ENCODE measurements at places on chromosomes 6 and 20.

DNA sequence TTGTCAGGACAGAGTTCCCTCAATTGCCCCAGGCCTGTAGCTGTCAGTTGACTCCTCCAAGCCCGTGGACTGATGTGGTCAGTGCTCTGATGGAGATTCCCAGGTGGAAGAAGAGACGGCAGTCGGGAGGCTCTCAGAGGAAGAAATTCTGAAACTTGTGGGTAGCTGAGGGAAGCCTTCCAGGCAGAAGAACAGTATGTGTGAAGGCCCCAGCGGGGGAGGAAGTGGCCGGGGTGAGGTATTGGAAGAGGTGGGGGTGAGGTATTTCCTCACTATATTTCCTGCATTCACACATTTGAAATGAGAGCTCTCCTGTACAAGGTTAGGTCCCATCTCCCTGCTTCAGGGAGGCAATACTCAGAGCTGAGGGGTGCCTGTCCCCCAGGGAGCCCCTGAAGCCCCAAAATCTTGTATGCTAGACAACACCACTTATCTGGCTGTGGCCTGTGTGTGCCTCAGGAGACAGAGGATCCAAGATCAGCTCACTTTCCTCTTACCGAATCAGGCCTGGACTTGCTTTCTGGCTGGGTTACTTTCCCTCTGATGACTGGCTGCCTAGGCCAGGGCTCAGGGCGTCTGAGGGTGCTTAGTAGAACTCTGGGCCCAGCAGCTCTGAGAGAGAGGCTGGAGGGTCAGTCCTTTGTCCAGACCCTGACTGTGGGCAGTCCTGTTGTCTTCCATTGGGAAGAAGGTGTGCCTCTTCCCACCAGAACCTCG, 49.3 kb upstream of the MYL9 start:
- peak; percentile 59 for DNase-seq

- DNase-seq, result no peak
Observed at GRCh38 chr6:85191656-85192055, 258.2 kb upstream of the NT5E start.

GRCh38 chr6:10429638-10430427, 15.0 kb upstream of the TFAP2A start:
- peak; percentile 76 for DNase-seq

- DNase-seq, result no peak
Observed at GRCh38 chr6:148593130-148593812, 153.6 kb upstream of the UST start.

DNA sequence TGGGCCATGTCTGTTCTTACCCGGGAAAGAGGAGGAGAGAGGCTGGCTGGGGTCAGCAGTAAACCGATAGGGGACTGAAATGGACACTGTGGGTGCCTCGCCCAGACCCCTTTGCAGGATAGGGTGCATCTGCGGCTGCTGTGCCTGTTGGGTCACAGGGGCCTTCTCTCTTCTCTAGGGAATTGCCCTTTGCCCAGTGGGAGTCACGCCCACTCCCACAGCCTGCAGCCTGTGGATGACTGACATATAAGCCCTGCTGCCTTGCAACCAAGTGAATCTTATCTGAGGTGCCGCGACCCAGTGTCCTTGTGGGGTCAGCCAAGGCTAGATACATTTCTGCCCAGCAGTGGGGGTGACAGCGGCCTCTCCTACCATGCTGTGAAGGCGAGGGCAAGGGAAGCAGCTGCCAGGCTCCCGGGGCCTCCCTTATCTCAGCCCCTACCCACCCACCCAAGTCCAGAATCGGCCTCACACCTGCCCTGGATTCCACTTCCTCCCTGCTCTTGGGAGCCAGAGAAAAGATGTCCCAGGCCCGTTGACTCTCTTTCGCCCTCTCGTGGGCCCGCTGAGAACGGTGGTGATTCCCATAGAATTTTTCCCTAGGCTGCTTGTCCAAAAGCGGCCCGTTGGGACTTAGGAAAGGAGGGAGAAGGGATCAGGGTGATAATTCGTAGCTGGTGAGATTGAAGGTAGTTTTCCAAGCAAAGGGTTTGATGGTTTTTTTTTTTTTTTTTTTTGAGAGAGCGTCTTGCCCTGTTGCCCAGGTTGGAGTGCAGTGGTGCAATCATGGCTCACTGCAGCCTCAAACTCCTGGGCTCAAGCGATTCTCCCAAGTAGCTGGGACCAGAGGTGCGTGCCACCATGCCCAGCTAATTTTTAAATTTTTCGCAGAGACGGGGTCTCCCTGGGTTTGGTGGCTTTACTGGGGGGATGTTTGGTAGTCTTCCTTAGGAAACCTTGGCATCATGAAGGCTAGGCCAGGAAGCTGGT, 76.4 kb upstream of the RNF24 start:
- DNase-seq, result peak; percentile 54

GRCh38 chr6:6640926-6641325, 52.4 kb downstream of the LY86 start:
- no peak for DNase-seq

DNA sequence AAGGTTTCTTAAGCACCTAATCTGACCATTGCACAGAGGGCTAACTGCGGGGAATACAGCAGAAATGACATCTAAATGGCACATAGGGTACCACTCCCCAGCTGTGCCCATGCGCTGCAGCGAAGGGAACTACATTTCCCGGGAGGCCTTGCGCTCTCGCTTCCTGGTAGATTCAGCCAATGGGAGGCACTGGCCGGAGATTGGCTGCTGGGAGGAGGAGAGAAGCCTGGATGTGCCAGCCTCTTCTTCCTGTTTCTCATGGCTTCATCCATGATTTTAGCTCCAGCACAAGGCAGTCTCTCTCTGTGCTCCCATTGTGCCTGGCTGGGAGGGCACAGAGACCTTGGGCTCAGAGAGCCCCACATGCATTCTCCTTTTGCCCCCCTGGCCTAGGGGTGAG, 101.7 kb upstream of the FOXA2 start:
- peak; percentile 83 for DNase-seq

DNA sequence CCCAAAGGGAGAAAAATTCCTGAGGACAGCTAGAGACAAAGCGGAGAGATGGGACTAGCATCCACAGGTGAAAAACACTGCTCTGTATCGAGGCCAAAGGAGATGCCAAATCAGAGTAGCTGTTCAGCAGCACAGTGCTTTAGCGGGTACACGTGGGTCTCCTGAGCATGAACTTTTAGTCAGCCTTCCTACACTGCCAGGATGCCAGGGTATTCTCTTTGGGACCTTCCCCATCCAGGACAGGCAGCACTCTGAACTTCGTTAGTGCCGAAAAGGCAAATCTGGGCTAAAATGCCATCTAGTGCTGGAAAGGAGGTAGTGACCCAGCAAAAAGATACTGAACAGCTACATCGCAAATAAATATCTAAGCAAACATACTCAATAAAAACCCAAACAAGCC, 64.9 kb downstream of the C6orf58 start:
- DNase-seq, result peak; percentile 37

DNA sequence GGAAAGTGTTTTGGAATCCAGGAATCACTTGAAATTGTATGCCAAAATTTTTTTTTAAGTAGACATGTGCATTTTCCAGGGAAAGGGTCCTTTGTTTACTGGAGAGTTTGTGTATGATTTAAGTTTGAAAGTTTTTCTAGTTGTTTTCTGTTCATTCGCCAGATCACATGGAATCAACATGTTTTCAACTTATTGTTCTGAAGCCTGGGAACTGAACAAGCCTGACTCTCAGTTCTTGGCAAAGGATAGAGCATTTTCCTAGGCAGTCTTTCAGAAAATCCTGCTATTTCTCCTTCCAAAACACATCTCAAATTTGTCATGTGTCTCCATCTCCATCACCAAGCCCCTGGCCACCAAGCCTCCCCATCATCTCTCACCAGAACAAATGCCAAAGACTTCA, 374.8 kb downstream of the MAFB start:
- peak; percentile 76 for DNase-seq

- no peak for DNase-seq
Observed at GRCh38 chr6:44671333-44671732, 283.8 kb downstream of the CDC5L start.

DNA sequence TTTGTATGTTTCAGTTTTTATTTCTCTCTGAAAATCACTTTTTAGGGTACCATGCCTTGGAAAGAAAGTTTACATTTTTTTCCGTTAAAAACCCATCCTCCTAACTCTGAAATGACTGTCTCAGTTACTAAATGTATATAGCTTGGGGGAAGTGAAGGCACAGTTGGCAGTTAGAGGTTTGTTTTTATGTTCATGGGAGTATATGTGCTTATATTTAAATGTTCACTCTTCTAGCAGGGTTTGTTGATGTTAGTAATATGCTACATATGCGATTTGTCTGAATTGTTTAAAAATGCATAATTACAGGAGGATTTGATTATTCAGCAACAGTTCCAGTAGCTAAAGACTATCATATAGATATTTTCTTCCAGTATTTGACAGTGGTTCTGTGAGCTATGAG, 31.1 kb downstream of the CDKAL1 start:
- no peak for DNase-seq

- DNase-seq, result peak; percentile 59
Observed at GRCh38 chr20:45933266-45934045, 1.0 kb upstream of the PCIF1 start.

DNA sequence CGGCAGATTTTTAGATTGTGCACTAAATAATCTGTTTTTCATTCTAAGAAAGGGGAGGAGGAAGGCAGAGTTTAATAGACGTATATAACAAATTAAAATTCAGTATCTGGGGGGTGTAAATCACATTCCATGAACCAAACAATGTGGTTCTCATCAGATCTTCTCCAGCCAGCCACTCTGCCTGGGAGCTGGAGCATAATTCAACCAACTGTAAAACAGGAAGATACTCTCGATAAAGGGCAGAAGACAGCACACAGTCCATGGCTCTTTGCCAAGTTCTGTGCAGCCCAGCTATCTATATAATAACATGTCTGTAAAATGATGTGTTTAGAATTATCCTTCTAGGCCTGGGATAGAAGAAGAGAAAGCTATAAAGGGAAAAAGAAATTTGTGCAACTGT, 289.9 kb upstream of the ZFP64 start:
- peak; percentile 88 for DNase-seq

GRCh38 chr6:162640756-162641155, 86.8 kb downstream of the PRKN start:
- DNase-seq, result no peak

GRCh38 chr6:88611721-88612120, 351.7 kb downstream of the RNGTT start:
- DNase-seq, result no peak

GRCh38 chr20:46546298-46546697, 4.2 kb downstream of the OCSTAMP start:
- no peak for DNase-seq

- DNase-seq, result no peak
Observed at GRCh38 chr6:69974193-69974592, 107.8 kb downstream of the COL19A1 start.

- DNase-seq, result no peak
Observed at GRCh38 chr6:146410851-146411595, 132.6 kb upstream of the RAB32 start.

GRCh38 chr20:51960047-51960675, 157.8 kb upstream of the SALL4 start:
- no peak for DNase-seq

GRCh38 chr6:140441256-140441655, 1066.8 kb upstream of the CITED2 start:
- DNase-seq, result peak; percentile 87

DNA sequence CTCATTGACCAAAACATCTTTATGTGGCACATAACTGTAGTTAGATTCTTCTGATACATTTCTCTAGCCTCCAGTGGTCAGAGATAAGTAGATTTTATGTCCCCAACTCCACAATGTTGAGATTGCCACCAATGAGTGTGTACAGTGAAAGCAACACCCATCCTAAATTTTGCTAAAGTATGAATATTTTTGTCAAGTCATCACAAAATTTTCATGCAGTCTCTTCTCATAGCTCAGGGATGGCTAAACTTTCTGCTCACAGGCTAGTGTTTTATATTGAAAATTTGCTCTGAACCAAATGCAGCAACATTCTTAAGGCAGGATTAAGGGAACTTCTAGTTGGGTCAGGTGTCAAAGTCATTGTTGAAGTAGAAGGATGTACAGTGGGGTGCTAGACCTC, 203.6 kb downstream of the NKAIN2 start:
- DNase-seq, result no peak

- DNase-seq, result no peak
Observed at GRCh38 chr6:110528930-110529325, 52.5 kb upstream of the SLC22A16 start.

- peak; percentile 5 for DNase-seq
Observed at GRCh38 chr6:126307849-126308248, 32.1 kb upstream of the CENPW start.

- DNase-seq, result no peak
Observed at GRCh38 chr6:80714513-80714912, 608.0 kb downstream of the BCKDHB start.

DNA sequence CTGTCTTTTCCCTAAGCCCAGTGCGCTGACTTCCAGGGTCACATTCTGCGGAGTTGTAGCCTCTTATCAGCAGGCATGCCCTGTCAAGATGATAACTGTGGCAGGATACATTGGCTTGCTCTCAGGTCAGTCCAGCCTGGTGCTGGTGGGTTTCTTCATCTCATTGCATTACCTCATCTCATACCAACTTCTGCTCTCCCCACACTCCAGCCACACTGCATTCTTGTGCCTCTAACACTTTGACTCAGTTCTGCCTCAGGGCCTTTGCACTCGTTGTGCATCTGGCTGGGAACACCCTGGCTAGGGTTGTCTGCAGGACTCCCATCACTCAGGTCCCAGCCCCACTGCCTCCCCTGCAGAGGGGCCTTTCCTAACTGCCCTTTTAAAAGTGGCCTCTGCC, 110.3 kb upstream of the BACH2 start:
- DNase-seq, result no peak

DNA sequence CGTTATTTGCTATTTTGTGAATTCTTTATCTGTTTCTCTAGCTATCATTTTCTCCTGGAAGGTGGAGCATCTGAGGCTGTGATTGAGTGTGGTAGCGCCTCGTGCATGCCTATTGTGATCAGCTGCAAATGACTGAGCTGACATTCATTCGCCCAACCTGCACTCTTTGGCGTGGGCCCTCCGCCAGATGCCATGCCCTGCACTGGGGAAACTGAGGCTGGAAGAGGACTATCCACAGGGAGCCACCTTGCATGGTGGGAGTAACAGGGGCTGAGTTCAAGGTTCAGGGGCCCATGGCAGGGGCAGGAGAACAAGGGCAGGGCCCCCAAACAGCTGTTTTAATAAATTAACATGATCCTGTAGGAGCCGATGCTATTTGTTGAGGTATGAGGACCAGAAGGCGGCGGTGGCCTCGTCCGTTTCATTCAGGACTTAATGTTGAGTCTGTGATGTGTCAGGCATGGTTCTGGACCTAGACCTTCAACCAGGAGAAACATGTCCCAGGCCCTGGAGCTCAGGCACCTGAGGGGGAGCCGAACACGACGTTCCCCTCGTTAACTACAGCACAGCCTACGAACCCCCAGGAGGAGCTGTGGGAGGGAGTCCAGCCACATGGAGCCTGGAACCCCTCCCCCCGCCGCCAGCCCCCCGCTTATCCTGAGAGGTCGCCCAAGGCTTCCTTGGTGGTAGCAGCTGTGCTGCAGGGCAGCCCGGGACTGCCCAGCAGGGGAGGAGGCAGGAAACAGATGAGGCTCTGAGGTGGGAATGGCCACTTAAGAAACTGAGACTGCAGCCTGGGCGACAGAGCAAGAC, 242.9 kb downstream of the CDH4 start:
- DNase-seq, result no peak

GRCh38 chr6:79949233-79949632, 1.9 kb upstream of the ELOVL4 start:
- DNase-seq, result peak; percentile 83
